ENCODE measurements at places on chromosomes 11 and 22. TPM values are rescaled to one million over a fixed set of nuclear protein-coding genes. Genes with fewer than 3 reads are reported as not detected.

Gene OR2AG1
- polyA plus RNA-seq = not detected

Gene GALNT18
- 11.5 TPM for polyA plus RNA-seq

Gene CD3E
- 0.65 TPM for polyA plus RNA-seq

Gene PRR33
- polyA plus RNA-seq = 6.9 TPM

Gene KRTAP5-2
- not detected for polyA plus RNA-seq

Gene TCN2
- polyA plus RNA-seq = 10.6 TPM

Gene MRGPRX2
- 0.08 TPM for polyA plus RNA-seq

Gene PDGFB
- polyA plus RNA-seq = 16.7 TPM

Gene CRYBB2
- polyA plus RNA-seq = 0.26 TPM

Gene CATSPERZ
- not detected for polyA plus RNA-seq

Gene KDM4E
- 0.52 TPM for polyA plus RNA-seq

Gene SCUBE1
- 0.21 TPM for polyA plus RNA-seq

Gene CTSW
- 0.32 TPM for polyA plus RNA-seq

Gene TRMT2A
- polyA plus RNA-seq = not detected

Gene PRDM10
- 6.3 TPM for polyA plus RNA-seq

Gene CSTPP1
- polyA plus RNA-seq = 33.6 TPM

Gene EHF
- 0.07 TPM for polyA plus RNA-seq

Gene RIMBP3C
- polyA plus RNA-seq = 0.19 TPM

Gene OR4C16
- not detected for polyA plus RNA-seq

GRCh38 chr11:113991718-113992458 is 17.0 kb downstream of the HTR3A start:
- no peak for DNase-seq

DNA sequence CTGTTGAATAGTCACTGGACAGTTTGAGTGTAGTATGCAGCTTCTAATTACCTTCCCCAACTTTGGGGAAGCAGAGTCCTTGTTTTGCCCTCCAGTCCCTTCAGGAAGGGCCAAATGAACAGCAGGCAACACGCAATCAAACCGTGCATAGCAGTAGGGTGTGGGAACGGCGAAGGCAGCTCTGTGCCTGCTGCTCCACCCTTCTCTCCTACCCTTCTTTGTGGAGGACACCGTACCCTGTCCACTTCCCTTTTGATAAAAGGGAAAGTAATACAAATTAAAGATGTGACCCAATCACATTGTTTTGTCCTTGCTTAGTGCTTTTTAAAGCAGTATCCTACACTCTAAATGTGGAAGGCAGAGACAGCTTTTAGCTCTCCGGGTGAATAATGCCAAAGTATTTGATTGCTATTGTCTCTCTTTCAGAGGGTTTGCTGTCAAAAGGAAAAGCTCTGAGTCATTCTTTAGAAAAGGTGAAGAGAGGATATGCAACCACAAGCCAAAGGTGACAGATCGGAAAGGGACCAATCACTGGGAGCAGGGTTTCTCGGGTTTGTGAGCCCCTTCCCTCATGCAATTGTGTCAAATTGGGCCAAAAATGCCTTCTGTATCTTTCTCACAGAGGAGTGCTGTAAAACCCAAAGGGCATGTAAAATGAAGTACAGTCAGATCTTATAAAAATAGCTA is 407.3 kb upstream of the CCDC90B start:
- DNase-seq = no peak

- no peak for DNase-seq
These were observed 42.1 kb downstream of the LRRC32 start for GRCh38 chr11:76628408-76628947.

DNA sequence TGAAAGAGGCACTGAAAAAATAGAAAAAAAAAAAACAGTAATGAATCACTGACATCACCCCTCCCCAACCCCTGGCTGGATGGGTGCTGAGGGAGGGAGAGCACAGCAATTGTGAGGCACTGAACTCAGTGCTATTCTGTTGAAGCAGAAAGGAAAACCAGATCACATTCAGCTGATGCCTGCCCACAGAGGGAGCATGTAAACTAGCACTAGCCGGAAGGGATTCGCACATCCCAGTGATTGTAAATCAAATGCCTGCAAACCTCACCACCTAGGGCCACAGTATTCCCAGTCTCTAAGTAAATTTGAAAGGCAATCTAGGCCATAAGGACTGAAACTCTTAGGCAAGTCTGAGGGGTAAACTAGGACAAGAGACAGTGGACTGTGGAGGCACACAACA is 772.0 kb upstream of the CCDC179 start:
- no peak for DNase-seq

- DNase-seq = no peak
These were observed 51.0 kb downstream of the ALX4 start for GRCh38 chr11:44258839-44259420.

DNA sequence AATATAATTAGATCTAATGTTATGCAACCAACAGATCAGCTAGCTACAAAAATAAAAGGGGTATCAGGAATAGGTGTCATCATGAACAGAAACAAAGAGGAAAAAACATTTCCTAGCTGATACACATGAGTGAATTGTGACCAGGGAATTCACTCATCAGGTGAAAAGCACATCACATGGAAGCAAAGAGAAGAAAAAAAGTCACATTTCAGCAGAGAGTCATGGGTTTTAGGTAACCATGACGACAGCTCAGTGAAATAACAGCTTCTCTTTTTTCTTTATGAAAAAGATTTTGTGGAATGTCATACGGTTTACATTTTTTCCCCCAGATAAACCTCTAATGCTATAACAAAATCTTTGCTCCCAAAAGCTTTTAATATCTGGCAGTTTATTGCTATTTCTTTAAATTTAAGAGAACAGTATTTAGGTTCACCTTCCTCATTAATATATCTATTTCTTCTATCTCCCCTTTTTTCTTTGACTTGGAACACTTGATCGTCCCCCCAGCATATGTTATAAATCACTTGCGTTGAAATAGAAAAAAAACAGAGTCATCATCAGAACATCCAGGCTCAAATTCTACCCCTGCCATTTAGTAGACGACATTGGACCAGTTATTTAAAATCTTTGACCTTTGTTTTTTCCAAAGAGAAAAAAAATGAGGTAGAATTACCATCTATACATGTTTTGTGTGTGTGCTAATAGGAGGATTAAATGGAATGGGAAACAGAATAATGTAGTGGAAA is 5.3 kb downstream of the TYR start:
- DNase-seq = peak; percentile 29

GRCh38 chr22:29827091-29827490 is 11.0 kb downstream of the ASCC2 start:
- no peak for DNase-seq

DNA sequence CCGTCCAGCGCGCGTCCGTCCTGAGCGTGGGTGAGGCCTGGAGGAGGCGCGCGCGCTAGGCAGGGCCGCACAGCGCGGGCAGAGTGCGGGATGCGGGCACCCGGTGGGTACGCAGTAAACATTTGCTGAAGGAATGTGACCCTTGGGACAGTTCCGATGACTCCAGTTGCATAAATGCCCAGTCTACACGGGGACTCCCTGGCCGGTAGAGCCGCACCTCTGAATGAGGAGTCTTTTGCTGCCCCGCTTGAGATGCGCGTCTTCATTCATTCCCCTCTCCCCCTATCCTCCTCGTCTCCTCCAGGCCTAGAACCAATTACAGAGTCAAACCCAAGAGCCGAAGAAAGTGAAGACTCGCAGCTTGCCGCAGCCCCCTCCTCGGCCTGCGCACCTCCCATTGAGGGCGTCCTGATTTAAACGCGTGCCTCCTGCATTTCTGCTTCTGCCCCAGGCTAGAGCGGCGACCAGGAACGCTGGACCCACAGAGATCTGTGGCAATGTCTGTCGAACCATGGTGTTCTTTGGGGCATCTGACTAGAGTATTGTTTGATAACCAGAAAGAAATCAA is 729 bp upstream of the CHKB start:
- DNase-seq = no peak

DNA sequence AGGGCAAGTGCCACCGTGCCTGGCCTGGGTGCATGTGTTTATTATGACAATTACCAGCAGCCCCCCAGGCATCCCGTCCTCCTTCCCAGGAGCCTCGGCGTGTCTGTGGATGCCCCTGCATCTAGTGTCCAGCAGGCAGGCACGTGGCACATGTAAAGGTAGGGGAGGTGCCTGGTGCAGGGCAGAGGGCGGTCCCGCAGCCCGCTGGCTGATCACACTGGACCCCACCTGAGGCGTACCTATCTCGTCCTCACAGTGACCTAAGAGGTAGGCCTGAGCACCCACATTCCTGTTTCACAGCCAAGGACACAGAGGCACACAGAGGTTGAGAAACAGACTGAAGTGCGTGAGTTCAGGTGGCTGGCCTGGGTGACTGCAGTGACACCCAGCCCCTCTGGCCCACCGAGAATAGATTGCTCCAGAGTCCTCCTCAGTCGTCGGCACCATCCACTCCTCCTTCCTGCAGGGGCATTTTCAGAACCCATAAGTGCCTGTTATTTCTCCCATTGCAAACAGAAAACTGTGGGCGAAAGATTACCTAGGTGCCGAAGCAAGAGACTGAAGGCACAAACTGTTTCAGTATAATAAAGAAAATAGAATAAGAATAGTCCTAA is 3.0 kb upstream of the PHRF1 start:
- DNase-seq = no peak

GRCh38 chr11:36388071-36388470 is 92.0 kb downstream of the PRR5L start:
- DNase-seq = no peak

GRCh38 chr11:35321111-35321510 is 98.2 kb downstream of the SLC1A2 start:
- DNase-seq = no peak

- DNase-seq = no peak
These were observed 121.1 kb downstream of the NTM start for GRCh38 chr11:131491503-131491902.

DNA sequence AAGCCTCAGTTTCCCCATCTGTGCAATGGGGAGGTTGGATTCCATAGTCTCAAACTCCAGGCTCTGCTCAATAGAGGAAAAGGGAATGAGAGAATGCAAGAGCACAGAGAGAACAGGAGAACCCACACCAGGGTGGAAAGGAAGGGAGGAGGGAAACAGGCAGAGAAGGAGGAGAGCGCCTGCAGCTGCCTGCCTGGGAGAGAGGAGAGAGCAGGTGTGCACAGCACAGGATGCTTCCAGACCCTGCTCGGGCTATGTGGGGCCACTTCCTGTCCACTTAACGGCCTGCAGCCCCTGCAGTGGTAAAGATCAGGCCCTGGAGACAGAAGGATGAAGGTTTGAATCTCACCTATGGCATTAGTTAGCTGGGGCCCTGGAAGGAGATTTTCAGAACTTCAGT is 12.3 kb downstream of the LRRC32 start:
- no peak for DNase-seq

DNA sequence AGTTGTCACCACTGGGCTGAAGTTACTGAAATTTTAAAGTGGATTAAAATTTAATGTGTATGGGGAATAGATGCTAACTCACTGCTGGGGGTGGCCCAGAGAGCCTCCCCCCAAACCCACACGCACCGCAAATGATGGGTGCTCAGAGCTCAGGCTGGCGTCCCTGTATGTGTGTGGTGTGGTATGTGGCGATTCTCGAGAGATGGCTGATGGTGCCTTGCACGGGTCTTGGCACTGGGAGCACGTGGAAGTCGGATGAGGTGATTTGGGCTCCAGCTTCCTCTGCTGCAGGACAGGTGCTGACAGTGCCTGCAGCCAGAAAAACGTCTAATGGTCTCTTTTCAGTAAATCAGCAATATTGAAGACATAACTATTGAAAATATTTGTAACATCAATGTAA is 1473.3 kb downstream of the TBC1D22A start:
- no peak for DNase-seq

DNA sequence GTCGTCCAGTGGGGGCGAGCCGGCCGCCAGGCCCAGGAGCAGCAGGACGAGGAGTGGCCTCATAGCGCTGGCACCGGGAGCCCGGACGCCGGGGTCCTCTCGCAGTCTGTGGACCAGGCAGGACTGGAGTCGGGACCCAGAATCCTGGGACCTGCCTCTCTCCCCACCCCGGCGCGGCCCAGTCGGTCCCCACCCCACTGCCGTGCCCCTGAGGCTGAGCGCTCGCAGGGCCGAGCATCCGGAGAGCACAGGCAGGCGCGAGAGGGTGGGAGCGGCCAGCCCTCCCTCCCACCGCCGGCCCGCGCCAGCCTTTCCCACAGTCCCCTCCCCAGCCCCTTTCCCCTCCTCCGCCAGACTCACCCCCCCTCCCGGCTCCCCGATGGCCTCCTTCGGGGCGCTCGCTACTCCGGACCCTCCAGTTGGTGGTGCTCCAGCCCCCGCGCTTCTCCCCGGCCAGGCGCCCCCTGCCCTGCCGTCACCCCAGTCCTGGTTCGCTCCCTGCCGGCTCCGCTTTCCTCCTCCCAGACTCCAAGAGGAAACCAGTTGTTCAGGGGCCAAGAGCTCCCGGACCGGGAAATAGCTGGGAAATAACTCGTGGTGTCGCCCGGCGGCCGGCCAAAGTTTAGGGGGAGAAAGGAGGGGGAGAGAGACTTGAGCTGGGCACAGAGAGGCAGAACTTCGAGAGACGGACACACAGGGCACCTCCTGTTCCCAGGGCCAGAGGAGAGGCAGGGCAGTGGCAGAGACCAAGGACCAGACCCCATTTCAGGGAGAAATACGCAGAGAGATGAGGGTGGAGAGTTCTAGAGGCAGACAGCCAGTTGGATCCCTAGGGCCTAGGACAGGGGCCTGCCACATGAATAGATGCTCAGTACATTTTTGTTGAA is at the start of gene C1QTNF5:
Gene C1QTNF5 (minus strand): TSS at position 549 of the 887 bp plus-strand sequence. CDS start 486 bp downstream, at position 63.
- peak; percentile 90 for DNase-seq

DNA sequence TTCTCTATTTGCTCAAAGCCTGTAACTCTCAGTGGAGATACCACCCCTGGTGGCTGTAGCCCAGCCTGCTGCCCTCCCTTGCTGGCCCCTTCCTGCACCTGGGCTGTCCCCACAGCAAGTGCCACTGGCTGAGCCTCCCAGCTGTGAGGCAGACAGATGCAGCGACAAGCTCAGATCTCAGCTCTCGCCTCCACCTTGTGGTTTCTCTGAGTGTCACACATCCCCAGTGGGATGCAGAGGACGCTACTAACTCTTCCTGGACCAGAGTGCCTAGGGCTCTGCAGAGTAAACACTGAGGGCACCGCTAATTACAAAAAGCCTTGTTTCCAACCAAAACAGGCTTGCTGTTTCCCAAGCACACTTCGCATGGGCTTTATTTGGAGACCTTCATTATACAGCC is 8.9 kb downstream of the YPEL1 start:
- DNase-seq = no peak

DNA sequence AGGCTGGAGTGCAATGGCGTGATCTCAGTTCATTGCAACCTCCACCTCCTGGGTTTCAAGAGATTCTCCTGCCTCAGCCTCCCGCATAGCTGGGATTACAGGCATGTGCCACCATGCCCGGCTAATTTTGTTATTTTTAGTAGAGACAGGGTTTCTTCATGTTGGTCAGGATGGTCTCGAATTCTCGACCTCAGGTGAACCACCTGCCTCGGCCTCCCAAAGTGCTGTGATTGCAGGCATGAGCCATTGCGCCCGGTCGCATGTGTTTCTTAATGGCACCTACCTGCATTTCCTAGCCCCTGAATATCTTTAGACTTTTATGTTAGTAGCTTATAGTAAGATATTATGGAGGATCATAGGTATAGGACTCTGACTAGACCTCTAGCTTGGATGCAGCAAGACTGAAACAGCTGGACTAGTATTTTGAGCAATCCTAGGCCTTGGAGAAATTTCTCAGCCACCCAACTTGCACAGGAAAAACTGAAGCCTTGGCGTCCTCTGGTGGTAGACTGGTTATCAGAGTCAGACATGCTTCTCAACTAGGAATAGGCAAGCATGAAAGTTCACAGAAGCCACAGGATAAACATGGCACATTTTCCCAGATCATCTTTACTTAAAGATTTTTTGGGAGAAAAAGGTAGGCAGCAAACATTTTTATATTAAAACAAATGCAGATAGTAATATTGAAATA is 22.7 kb upstream of the C1QTNF4 start:
- DNase-seq = peak; percentile 76

GRCh38 chr11:102390667-102391465 is 43.9 kb downstream of the BIRC2 start:
- peak; percentile 16 for DNase-seq

GRCh38 chr11:47724041-47724729 is 9.0 kb upstream of the AGBL2 start:
- DNase-seq = no peak
